ENCODE measurements at places on chromosomes 4 and X. TPM values are rescaled to one million over a fixed set of nuclear protein-coding genes. Genes with fewer than 3 reads are reported as not detected.

- no peak for DNase-seq
These were observed 207.7 kb upstream of the MID1 start for GRCh38 chrX:10828036-10828435.

- no peak for DNase-seq
These were observed at the start of gene LUZP4 for GRCh38 chrX:115289465-115289864. LUZP4 (plus strand) TSS chrX:115289715; CDS start chrX:115289760, 45 bp downstream.

- no peak for DNase-seq
These were observed 51.6 kb downstream of the SUPT20HL2 start for GRCh38 chrX:24262309-24262708.

GRCh38 chrX:40199704-40200103 lies 101.9 kb upstream of the BCOR start:
- DNase-seq: no peak

- DNase-seq: peak; percentile 51
These were observed 2.1 kb downstream of the UCHL1 start for GRCh38 chr4:41258783-41259182.

DNA sequence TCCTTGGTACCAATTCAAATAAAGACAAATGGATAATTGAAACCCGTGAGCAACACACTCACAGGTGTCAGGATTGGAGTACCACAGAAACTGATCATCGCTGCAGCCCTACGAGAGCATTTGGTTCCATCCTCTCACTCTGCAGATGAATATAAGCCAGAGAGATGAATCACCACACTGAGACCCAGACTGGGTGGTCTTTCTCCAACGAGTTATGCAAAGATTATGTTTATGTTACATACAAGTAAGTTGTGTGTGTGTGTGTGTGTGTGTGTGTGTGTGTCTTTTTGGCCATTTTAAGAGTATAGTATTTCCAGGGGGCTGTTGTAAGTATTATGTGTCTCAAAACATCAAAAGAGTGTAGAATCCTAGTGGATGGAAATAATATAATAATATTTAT lies 329.5 kb upstream of the ZFP42 start:
- no peak for DNase-seq

GRCh38 chr4:154516318-154517029 lies 24.9 kb upstream of the DCHS2 start:
- no peak for DNase-seq

- DNase-seq: peak; percentile 77
These were observed 622 bp downstream of the TAFAZZIN start for GRCh38 chrX:154411981-154412340.

Gene SULT1B1
- total RNA-seq: 0.49 TPM

Gene GAGE1
- not detected for total RNA-seq

Gene H2BW1
- not detected for total RNA-seq

Gene HPGD
- 4.1 TPM for total RNA-seq

Gene MAGEB4
- not detected for total RNA-seq

Gene ATG4A
- 21.2 TPM for total RNA-seq

Gene BEX2
- total RNA-seq: 113 TPM

Data from thyroid gland (tissue), 4 donors.